ENCODE measurements at places on chromosomes 2 and 18.

DNA sequence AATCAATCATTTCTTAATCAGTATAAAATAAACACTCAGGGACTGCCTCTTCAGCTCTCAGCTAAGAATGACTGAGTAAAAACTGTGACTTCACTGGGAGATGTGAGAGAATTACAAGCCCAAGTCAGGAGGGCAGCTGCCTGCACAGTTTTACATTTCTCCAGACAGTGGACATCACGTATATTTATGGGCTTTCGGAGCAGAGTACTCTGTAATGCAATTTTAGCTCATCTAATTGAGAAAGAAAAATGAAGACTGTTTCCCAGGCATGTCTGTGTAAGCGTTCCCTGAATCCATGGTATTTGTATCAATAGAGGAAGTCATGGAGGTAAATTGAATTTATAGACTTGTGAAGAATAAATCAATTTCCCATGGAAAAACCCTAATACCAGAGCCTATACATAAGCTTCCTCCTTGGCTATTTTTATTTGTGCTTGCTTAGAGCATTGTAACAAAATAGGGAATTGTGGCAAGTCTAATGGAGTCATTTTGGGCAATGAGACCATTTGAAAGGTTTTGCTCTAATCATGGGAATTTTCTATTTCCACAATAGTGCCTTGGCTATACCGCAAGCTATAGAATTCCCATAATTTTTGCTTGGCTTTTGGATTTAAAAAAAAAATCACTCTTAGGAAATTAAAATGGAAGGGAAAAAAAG is 87.2 kb downstream of the SLC5A7 start:
- DNase-seq, result no peak

DNA sequence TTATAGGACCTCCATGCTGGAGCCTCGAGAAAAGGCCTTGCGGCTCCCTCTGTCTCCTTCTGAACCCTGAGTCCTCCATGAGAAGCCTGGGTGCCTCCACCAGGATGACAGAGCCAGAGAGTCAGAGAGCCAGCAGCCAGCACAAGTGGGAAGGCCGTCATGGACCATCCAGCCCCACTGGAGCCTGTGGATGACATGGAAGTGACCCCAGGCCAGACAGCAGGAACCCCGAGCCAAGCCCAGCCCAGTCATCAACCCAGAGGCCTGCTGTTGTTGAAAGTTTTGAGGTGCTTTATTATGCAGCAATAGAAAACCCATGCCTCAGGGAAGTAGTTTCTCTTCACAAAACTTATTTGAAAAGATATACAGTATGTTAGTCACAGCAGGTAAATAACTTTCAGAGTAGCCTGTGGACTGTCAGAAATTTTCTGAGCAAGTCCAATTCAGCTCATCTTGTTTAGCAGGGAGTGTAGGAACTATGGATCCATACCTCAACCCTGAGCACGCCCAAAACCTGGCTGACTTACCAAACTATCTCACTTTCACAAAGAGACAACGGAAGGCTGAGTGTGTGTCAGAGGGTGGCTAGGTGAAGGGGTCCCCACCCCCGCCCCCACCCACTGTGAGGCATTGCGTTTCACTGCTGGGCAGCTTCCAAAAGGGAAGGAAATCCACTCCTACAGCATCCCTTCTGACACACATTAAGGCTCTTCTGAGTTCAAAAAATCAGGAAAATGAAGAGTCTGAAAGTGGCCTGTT is 79.9 kb upstream of the NDUFV2 start:
- no peak for DNase-seq

DNA sequence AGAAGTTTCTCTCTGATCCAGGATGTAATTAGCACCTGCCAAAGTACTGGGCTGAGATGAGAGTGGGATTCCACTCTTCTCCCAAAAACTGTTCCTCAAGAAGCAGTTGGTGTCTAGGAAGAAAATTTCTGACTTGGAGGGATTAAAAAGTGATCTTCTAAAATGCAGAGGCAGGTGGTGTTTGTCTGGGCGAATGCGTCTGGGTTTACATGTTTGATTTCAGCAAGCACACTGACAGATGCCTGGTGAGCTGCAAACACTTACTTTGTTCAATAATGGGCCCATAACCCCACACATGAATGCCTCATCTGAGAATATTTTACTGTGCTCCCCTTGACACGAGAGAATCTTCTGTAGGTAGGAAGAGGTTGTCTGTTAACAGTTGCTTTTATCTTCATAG is 24.3 kb upstream of the KCNF1 start:
- DNase-seq, result no peak

- no peak for DNase-seq
These were observed 1070.9 kb upstream of the FANCL start for GRCh38 chr2:59312029-59312428.

- no peak for DNase-seq
These were observed 1529.5 kb downstream of the LRP1B start for GRCh38 chr2:140601342-140601741.

GRCh38 chr2:15364561-15364960 is 196.6 kb downstream of the NBAS start:
- no peak for DNase-seq

- DNase-seq, result no peak
These were observed 23.5 kb downstream of the GPD2 start for GRCh38 chr2:156459720-156460119.

- DNase-seq, result no peak
These were observed 14.6 kb downstream of the SLC4A3 start for GRCh38 chr2:219642069-219642454.

DNA sequence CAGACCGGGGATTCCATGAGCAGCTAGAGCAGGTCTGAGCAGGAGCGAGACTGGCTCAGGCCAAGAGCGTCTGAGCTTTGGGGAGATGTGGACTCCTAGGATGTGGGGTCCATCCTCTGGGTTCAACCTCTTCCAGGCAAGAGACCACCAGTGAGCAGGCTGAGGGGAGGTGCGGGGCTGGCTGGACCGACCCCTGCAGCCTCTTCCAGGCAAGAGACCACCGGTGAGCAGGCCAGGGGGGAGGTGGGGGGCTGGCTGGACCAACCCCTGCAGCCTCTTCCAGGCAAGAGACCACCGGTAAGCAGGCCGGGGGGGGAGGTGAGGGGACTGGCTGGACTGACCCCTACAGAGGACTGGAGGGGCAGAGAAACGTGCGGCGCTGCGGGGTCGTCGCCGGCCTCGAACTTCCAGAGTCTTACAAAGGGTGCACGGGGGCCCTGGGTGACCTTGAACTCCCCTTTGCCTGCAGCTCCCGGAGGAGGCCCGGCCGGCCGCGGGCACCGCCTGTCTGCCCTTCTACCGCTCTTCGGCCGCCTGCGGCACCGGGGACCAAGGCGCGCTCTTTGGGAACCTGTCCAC is 63.4 kb downstream of the TPO start:
- DNase-seq, result no peak

- DNase-seq, result no peak
These were observed 32.4 kb downstream of the MARCO start for GRCh38 chr2:118974103-118974993.

- DNase-seq, result peak; percentile 4
These were observed 103.6 kb upstream of the AGAP1 start for GRCh38 chr2:235390108-235390815.

DNA sequence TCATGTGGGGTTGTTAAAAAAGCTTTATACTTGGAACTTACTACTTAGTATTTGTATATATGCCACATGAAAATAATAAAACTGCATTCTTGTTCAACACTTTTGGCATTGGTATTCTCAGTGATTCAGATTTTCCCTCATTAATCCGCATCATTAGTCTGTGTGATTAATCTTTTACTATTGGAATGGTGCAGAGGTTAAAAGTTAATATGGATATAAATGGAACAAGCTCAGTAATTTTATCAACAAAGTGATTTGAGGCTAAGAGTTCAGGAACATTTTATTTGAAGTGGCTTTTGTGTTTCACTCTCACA is 45.4 kb upstream of the REG3G start:
- DNase-seq, result no peak

DNA sequence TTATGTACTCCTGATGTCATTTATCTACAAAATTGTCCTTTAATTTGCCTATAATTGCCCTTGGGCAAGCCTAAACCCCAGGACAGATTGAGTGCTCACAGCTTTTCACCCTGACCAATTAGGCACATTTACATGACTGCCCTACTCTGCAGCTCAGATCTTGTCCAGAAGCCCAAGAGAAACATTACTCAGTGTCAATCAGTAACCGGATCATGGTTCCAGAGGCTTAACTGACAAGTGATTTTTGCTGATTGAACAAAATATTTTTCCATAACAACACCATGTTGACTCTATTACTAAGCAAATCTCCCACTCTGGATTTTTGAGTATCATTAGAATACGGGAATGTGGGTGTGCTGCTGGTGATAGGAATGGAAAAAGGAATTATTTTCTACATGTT is 465.4 kb upstream of the TNP1 start:
- DNase-seq, result no peak

- DNase-seq, result no peak
These were observed 23.1 kb upstream of the ATP8B1 start for GRCh38 chr18:57826252-57826651.

- no peak for DNase-seq
These were observed 89.0 kb downstream of the SEMA4F start for GRCh38 chr2:74743039-74743438.

- DNase-seq, result no peak
These were observed 1136.9 kb upstream of the TMEFF2 start for GRCh38 chr2:193331676-193332075.

DNA sequence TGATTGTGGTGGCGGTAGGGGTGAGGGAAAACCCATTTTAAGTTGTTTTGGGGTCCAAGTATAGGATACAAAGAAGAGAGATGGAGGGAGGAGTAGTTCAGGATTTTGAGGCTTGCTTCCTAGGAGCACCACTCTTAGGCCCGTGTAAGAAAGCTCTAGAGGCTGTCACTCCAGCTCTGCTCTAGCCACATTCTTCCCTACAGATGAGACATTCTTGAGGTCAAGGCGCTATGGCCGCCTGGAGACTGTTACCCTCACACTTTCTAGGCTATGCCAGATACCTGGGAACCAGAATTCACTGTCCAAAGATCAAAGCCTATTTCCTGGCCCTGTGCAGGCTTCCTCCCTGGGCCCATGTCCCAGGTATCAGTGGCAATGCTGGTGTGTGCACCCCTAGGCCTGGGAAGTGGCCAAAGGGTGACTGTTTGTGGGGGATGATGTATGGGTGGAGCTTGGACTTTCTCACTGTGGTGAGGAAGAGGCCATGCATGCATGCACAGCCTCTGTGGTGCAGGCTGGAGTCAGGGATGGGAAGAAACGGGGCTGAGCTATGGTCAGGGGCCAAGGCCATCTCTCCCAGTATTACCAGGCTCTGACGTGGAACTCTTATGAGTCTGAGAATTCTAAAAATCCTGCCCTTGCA is 7.0 kb upstream of the TTL start:
- no peak for DNase-seq

DNA sequence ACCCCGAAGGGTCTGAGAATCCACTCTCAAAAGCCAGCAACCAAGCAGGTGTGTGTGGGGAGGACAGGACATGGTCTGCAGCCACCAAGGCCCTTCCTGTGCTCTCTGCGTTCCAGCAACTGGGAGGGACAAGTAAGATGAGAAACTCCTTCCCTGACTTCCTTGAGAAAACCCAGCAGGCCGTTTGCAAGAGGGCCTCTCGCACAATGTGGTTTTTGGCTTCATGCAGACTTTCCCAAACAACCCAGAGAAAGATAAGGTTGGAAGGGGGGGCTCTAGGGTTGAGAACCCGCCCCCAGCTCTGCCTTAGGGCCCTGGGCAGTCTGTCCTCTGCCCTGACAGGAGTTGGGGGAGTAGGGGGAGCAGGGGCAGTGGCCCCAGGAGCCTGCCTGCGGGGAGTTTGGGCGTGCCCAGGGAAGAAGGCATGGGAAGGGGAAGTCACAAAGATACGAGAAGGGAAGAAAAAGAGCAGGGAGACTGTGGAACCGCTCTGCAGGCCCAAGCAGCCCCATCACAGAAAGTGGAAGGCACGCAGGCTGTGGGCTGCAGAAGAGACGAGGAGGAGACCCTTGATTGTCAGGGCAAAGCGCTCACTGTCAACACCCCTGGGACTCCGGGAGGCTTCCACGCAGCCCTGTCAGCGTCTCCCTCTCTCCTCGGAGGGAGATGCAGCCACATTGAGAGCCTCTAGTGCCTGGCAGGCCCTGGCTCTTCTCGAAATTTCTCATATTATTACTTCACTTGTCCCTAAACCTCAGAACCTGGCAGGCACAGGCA is 99.8 kb downstream of the SMAD7 start:
- no peak for DNase-seq

GRCh38 chr2:95348609-95349567 is 51.7 kb downstream of the KCNIP3 start:
- DNase-seq, result no peak

GRCh38 chr18:63175264-63175663 is 144.3 kb downstream of the BCL2 start:
- DNase-seq, result no peak

- no peak for DNase-seq
These were observed 60.1 kb downstream of the PTPN4 start for GRCh38 chr2:119819846-119820245.

- no peak for DNase-seq
These were observed 30.7 kb upstream of the DUSP2 start for GRCh38 chr2:96175951-96176350.

- no peak for DNase-seq
These were observed 1453.1 kb upstream of the SLC39A10 start for GRCh38 chr2:194203898-194204297.

- DNase-seq, result no peak
These were observed 3.4 kb downstream of the RAB31 start for GRCh38 chr18:9711361-9712129.
